ENCODE measurements at places on chromosomes 13 and 19. TPM values are rescaled to one million over a fixed set of nuclear protein-coding genes. Genes with fewer than 3 reads are reported as not detected.

Gene SYDE1
- total RNA-seq = 17.5 TPM

DNA sequence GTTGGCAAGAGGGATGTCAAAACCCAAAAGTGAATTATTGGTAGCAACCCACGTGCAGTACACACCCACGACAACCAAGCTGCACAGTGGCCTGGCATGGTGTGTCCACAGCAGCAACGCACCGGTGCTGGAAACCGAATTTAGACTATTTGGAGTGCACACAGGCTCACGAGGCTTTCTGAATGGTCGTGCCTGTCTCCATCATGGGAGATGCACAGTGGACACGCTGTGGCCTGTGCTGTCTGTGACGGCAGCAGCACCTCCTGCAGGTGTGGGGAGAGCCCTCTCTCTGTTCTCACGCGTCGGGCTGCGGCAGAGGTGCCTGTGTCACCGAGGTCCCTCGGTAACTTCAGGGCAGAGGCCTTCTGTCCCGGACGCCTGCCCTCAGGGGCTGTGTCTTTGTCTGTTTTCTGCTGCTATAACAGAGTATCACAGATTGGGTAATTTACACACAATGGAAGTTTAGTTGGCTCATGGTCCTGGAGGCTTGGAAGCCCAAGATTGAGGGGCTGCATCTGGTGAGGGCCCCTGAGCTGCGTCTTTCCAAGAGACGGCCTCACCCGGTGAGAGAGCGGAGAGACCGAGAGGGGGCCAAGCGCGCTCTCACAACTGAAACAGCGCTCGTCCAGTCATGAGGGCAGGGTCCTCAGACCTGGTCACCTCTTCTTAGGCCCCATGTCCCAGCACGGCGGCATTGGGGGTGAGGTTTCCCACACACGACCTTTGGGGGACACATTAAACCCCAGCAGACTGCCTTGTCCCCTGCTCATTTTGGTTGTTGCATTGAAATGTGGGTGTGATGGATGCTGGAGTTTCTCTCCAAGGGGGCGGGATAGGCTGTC lies 9.1 kb upstream of the MCF2L start:
- no peak for DNase-seq

- DNase-seq = no peak
These were observed 206.4 kb upstream of the SPRY2 start for GRCh38 chr13:80547341-80547740.

DNA sequence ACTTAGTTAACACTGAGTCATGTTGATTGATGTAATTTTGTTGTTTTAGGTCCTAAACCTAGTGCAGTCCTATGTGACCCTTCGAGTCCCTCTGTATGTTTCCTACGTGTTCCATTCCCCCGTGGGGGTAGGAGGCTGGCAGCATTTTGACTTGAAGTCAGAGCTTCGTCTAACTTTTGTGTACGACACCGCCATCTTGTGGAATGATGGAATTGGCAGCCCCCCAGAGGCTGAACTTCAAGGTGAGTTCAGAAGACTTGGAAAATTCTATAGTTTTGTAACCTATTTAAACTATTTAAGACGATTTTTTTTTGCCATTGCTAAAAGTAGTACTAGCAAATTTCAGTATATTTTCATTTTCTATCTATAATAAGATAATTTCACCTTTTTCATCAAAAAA lies 117.9 kb downstream of the STOML3 start:
- peak; percentile 46 for DNase-seq

Gene DOCK6
- 10.5 TPM for total RNA-seq

Gene USP12
- 23.6 TPM for total RNA-seq

DNA sequence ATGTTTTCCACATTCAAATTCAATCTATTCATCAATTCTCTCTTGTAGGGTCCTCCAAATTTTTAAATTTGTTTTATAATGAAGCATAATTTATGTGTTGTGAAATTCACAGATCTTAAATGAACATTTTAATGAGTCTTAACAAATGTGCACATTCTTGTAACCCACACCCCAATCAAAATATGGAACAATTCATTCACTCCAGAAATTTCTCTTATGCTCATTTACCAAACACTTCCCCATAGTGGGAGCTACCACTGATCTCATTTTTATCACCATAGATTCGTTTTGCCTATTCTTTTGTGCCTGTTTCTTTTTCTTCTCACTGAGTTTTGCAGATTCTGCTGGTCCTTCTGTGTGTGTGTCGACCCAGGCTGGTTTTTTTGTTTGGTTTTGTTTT lies 664.1 kb downstream of the EFNB2 start:
- no peak for DNase-seq

DNA sequence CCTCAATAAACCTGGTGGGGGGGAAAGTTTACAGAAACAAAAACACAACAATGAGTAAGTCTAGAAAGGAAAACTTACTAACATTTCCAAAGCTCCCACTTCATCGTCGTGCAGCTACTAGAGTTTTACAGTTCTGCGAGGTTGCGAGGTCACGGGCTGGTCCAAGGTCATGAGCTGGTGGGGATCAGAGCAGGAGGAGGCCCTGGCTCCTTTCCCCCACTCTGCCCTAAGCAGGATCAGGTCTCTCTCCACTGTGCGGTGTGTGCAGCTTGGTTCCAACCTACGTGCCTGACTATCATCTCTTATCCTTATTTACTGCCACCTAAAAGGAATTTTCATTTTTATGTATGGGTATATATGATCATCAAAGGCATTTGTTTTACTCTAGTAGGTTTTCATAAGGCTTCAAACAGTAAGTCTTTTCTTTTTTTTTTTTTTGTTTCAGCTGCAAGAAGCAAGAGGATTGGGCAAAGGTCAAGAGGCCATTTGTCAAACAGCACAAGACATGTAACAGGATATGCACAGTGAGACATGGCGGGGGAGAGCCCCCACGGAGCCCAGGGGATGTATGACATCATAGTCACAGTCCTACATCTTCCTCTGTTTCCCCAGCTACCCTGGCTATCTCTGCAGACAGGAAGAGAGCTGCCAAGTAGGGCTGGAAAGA lies 76.6 kb upstream of the POMP start:
- peak; percentile 32 for DNase-seq

Gene HNRNPA1L2
- 3.3 TPM for total RNA-seq

Gene ATP1A3
- total RNA-seq = under 0.01 TPM

Gene RBM26
- total RNA-seq = 20.3 TPM

- DNase-seq = peak; percentile 49
These were observed at the start of gene AKT2 for GRCh38 chr19:40284501-40285352. Gene AKT2 (minus strand): TSS chr19:40285345. CDS start chr19:40265267, 20,078 bp downstream.

- no peak for DNase-seq
These were observed 75.2 kb downstream of the ABCC4 start for GRCh38 chr13:95226050-95226449.

DNA sequence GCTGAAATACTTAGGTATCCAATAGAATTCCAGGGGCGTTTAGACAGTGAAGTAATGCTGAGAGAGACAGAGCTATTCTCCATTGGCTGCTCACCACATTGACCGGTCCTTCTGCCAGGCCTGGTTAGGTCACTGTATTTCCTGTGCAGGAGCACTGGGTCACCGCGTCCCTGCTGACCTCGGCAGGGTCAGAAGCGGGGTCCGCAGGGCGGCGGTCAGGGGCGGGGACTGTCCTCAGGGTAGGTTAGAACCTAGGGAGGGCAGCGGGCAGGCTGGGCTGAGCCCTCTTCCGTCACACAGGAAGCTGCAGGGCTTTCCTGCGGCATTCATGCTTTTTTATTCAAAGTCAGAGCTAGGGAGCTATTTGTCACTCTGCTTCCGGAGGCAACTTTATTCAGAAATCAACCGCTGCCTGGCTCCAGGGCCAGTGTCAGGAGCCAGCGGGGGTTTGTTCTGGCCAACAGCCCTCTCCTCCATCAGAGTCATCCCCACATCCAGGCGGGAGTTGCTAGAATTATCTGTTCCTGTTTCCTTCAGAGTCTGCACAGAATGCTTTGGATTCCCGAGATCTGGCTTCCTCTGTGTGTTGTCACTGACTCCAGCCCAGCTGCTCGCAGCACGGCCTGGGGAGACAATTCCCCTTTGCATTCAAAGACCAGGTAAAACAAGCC lies 81.2 kb upstream of the WASF3 start:
- peak; percentile 61 for DNase-seq

GRCh38 chr19:45906221-45906620 lies 3.8 kb upstream of the MYPOP start:
- DNase-seq = no peak

GRCh38 chr13:105097521-105097920 lies 1437.9 kb downstream of the EFNB2 start:
- no peak for DNase-seq

GRCh38 chr19:47398707-47399597 lies 20.4 kb downstream of the MEIS3 start:
- DNase-seq = no peak

DNA sequence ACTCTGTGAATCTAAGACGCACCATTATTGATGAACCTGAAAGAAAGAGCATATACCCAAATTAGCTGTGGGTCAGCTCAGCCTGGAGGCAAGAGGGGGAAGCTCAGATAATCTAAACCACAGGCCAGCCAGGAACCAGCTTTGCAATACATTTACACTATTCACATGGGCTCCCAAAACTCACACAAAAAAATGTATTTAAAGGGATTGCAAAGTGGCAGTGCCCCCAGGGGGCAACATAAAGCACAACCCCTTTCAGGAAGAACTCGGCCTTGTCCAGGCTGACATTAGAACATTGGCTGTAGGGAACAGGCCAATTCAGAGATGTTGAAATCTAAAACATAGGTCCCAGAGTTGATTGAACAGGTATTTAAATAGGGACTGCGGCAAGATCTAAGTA lies 3.2 kb upstream of the PROZ start:
- DNase-seq = no peak

DNA sequence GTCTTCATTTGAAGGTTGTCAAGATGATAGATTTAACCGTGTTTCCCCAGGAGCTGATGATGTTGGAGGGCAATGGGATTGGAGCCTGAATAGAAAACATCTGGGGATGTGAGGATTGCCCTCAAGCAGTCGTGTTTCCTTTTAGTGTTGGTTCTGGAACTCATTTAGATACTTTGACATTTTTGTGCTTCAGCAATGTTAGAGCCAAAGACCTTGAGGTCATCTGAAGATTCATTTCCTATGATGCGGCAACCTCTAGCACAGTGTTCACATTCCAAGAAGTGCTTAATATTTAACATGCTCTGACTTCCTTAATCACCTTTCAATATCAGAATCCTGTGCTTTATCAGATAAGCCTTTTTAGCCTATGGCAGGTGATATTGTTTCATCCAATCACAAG lies 82.7 kb downstream of the SLC10A2 start:
- DNase-seq = no peak

Gene FXYD3
- not detected for total RNA-seq

DNA sequence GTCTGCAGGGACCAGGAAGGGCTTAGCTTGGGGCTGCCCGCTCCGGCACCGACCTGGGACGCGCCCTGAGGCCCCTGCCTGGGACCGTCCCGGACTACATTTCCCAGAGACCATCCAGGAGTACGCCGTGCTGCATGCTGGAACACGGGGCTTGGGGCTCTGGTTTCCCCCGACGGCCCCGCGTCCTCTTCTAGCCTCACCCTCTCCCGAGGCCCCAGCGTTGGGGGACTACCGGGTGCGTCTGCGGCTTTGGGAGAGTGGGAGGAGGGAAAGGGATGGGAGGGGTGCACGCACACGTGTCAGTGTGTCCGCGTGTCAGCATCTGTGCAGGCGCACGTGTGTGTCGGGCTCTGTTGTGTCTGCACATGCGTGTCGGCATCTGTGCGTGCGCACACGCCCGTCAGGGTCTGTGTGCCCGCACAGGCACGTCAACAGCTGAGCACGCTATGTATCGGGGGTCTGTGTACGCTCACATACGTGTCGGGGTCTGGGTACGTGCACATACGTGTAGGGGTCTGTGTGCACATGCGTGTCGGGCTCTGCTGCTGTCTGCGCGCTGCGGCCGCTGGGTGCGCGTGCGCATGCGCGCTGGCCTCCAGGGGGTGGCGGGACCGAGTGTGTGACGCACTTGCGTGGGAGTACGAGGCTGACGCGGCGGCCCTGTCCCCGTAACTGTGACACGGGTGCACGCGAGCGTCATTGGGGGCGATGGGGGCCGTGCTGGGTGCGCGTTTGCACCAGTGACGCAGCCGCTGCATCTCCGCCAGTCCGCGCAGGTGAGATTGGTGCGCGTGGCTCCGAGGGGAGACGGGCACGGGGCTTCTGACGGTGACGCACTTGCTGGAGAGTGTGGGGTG lies at the start of gene ZNF331:
Gene ZNF331, plus strand, starts transcription at position 625 of the 857 bp plus-strand sequence. CDS start 31,232 bp downstream, outside the sequence.
- DNase-seq = peak; percentile 71

DNA sequence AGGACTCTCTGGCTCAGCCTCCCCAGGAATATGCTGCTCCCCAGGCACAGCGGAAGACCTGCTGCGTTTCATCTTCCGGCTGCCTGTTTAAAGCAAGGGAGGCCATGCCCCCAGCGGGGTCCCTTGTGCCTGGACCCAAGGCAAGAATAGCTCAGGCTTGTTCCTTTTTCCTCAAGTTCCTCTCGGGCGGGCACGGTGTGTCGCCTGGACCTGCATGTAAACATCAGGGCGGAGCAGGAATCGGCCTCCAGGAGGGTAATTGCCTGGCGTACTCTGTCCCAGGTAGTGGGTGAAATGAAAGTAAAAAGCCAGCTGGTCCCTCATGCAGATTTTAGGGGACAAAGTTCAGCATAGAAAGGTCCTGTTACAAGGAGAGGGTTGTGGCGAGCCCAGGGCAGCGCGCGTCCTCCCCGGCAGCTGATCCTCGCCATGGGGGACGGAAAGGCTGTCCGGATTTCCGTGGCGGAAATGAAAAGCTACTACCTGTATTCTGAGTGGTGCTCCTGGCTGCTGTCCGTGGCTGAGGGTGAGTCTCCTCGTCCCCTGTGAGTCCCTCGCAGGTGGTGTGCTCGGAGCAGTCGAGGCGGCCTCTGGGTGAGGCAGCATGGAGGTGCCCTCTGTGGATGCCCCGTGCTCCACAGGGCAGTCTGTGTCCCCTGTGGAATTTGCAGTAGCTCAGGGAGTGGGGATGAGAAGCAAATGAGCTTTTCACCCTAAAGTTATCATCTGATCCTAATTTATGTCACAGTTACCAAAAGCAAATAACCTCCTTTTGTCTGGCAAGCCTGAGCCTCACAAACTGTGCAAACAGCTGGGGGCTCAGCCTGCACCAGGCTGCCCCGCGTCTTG lies 16.2 kb downstream of the MCF2L start:
- DNase-seq = no peak

Gene LYPD5
- 0.50 TPM for total RNA-seq

GRCh38 chr19:50422397-50423278 lies 3.9 kb downstream of the SPIB start:
- no peak for DNase-seq

GRCh38 chr19:5067678-5068077 lies 98.8 kb downstream of the KDM4B start:
- no peak for DNase-seq

- no peak for DNase-seq
These were observed 9.8 kb downstream of the ERICH4 start for GRCh38 chr19:41452584-41453275.

Gene PSG5
- 2.1 TPM for total RNA-seq

Gene ZFP28
- total RNA-seq = 8.0 TPM
